ENCODE measurements at places on chromosomes 3 and 15.

DNA sequence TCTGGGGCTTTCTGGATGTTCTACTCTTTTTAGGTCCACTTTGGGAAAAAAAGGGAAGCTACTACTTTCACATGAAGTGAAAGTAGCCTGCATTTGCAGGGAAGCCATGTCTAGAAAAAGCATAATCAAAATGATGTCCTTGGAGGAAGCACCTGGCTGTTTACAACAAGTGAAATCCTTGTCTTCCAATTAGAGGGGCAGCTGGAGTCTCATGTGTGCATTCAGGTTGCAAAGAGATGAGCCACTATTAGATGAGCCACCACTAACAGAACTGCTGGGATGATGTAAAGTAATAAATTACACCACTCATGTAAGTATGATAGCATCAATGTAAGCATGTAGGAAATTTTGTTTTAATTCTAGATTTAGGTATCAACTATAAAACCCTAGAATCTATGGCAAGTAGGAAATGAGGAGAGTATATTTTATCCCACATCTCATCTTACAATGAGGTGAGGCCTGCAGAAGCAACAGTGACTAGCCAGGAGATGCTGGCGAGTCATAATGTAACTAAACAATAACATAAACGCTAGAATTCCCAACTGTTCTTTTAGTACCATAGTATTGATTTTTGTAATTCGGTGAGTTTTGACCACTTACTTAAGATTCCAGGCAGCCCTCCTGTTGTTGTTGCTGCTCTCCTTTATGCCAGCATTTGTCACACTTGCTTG, 75.9 kb downstream of the TMEM108 start:
- DNase-seq, result no peak

DNA sequence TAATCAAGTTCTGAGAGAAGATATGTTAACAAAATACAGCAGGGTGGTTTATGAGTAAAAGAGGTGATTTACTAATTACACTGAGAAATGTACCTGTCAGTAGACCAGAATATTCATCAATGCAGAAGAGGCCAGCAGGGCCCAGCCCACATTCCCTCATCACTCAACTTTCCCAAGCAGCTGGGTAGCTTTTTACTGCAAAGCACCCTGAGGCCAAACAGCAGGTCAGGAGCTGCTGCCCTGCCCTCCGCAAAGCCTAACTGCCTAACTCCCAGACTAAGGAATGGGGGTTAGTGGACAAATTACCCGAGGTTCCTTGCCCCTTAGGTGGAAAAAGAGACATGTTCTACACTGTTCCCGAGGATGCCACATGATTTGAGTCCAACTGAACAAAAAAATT, 108.2 kb downstream of the TBL1XR1 start:
- no peak for DNase-seq

DNA sequence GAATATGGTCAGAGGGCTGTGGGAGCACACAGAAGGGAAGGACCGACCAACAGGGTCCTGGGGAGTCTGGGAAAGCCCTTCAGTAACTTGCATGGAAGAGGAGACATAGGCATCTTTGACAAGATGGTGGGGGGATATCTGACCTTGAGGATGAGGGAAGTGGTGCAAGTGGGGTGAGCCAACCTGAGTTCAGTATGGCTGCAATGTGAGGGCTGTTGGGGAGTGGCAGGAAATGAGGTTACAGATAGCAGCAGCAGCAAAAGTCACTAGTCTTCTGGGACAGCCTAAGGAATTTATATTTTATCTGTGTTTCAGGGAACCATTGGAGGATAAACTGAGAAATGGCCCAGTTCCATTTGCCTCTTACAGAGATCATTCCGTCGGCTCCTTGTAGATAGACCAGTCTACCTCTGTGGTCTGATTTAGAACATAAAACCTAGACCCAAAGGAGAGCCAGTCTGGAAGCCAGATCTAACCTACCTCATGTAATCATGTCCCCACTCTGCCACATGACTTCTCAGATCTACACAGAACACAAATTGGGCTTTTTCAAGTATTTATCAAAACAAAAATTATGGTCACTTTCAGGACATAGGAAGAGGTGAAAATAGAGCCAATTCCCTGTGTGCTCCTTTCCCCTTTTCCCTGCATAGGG, 75.6 kb downstream of the ST6GAL1 start:
- DNase-seq, result no peak

GRCh38 chr3:66639809-66640356, 139.1 kb upstream of the LRIG1 start:
- DNase-seq, result no peak

GRCh38 chr3:137062250-137062649, 104.5 kb downstream of the IL20RB start:
- no peak for DNase-seq

DNA sequence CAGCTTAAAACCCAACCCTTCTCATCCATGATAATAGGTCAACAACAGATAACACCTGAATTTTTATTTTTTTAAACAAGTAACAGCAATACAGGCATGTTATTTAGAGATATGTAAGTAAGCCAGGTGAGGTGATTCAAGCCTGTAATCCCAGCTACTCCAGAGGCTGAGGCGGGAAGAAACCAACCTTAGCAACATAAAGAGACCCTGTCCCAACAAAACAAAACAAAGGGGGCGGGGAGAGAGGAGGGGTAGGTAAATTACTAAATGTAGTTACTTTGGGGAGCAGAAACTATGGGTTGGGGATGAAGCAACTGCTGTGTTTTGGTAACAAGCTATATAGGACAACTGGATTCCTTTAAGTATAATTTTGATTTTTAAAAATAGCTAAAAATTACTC, 47.0 kb downstream of the GNB4 start:
- no peak for DNase-seq

DNA sequence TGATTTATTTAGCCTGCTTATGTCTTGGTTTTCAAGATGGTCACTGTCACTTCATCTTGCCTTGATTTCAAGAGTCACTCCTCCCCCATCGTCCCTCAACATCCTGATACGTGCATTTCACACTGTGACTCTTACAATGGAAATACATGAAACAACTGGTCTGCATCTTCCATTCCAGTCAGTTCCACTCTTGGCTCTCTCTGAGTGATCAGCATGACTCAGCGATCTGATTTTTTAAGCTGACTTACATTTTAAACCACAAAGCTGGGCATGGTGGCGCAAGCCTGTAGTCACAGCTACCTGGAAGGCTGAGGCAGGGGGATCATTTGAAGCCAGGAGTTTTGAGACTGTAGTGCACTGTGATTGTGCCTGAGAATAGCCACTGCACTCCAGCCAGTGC, 271.2 kb upstream of the ROPN1 start:
- no peak for DNase-seq

GRCh38 chr3:24965706-24966385, 462.2 kb upstream of the RARB start:
- no peak for DNase-seq

GRCh38 chr3:69199942-69200341, 77.5 kb upstream of the LMOD3 start:
- no peak for DNase-seq

DNA sequence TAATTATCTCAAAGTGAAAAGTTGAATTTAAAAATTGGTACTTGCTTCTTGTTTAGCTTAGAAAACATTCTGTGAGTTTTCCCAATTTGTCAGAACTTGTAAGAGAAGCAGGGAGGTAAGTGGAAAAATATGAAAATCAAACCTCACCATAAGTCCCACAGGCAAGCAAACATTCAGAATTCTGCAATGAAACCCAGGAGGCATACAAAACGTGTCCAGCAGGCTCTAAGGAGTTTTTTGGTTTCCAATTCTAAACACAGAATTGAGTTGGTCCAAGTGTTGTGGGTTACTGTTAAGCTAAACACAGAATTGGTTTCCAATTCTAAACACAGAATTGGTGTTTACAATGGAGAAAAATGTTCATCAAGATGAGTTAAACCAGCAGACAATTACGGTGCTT, 27.1 kb upstream of the ACKR4 start:
- DNase-seq, result no peak

DNA sequence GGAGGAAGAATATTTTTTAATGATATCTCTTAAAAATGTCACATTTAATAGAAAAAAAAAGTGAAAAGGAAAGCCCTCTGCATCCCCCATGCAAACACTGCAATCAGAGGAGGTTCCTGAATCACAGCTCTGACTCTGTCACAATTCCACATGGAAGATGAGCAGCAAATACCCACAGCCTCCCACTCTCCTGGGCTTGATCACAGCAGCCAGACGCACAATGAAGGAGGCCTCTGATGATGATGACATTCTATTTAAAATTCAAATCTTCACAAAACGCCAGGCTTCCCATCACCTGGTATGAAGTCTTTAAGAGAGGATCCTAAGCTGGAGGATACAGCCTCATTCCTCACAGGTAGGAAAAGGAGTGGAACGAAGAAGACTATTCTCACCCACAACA, 9.1 kb upstream of the DIS3L start:
- DNase-seq, result no peak

Measured in G401 (cell line).